ENCODE measurements at places on chromosomes 6 and 20.

- no peak for DNase-seq
Observed at GRCh38 chr6:69584913-69585729, 211.7 kb downstream of the LMBRD1 start.

- no peak for DNase-seq
Observed at GRCh38 chr6:140475086-140475485, 1100.6 kb upstream of the CITED2 start.

- no peak for DNase-seq
Observed at GRCh38 chr6:36856277-36856676, 17.0 kb upstream of the CPNE5 start.

DNA sequence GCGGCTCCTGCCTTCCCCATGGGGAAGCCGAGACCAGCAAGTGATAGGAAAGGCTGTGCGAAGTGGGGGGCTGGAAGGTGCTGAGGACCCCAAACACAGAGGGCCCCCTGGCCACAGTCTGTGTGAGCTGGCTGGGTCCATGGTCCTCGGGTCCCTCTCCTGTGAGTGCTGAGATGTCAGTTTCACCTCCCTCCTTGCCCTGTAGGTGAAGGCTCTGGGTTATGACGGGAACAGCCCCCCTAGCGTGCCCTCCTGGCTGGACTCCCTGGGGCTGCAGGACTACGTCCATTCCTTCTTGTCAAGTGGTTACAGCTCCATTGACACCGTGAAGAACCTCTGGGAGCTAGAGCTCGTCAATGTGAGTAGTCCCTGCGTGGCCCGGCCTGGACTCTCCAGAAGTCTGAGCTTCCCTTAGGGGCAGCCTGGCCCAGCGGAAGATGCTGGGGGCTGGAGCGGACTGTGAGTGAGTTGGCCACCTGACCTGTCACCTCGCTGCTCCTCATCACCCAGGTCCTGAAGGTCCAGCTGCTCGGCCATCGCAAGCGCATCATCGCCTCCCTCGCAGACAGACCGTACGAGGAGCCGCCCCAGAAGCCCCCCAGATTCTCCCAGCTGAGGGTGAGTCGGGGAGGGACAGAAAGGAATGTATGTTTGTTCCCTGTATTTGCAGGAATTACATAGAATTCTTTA lies 61.7 kb downstream of the TCP11 start:
- DNase-seq = no peak

GRCh38 chr6:119163006-119163405 lies 84.5 kb upstream of the FAM184A start:
- no peak for DNase-seq
